SJSA1 (cell line): ENCODE measurements at places on chromosomes 5 and 9. TPM values are rescaled to one million over a fixed set of nuclear protein-coding genes. Genes with fewer than 3 reads are reported as not detected.

DNA sequence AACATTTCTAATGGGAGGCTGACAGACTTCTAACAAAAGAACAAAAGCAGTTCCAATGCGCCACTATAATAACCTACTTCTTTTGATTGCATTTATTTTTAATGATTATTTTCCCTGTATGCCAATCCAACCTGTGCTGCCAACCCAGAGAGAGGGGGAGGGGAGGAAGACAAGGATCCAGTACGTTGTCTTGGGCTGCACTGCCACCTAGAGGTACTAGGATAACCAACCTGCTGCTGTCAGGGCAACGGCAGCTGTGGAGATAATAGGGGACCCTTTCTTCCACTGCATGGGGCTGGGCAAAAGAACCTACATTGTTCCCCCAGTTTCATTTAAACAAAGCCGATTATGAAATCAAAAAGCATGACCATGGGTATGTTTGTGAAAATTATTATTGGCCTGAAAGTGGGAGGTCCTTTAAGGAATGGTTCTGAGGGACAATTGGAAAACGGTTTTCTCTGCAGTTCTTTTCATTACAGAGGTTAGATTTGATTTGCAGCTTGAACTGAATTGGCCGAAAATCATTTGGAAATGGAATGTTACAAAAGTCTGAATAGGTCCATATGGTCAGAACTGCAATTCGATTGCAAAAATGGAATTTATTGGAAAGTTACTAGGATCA, 101.3 kb downstream of the RASEF start:
- H3K36me3 ChIP-seq: no peaks in the 10 kb centered on the region

DNA sequence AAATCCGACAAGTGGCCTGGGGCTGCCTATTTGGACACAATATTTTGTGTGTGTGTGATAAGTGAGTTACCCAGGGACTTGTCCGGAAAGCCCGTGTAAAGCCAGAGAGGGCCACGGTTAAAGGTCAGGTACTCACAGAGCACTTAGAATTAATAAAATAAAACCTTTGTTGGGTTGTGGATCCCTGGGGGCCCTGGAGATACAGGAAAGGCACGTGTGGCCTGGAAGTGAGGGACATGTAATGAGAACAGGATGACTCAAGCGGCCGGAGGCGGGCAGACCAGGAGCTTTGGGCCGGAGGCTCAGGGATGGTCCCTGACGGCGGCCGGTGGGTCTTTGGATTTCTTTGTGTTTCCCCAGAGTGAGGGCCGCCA, 1.0 kb downstream of the DMRT2 start:
- no peak overlapping the region for H3K4me3 ChIP-seq
- H3K27me3 ChIP-seq: no peaks in the 10 kb centered on the region
- no peaks in the 10 kb centered on the region for H3K36me3 ChIP-seq
- no peaks in the 10 kb centered on the region for H3K4me1 ChIP-seq

NR3C1 gene
- 76.3 and 86.5 TPM in 2 replicates for total RNA-seq

DNA sequence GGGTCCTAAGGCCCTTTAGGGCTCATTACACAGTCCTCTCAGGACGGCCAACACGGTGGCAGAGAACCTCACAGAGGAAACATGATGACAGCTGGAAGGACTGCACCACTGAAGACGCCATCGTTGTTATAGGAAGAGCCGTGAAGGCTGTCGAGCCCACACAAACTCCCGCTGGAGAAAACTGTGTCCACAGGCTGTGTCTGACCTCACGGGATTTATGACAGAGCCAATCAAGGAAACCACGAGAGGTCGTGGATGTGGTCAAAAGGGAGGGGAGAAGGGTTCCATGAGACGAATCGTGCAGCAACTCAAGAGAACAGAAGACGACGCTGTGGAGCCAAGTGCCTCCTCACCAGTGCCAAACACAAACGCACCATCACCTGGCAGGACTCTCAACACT, 12.2 kb downstream of the QSOX2 start:
- no peak overlapping the region for H3K27ac ChIP-seq
- H3K36me3 ChIP-seq: no peaks in the 10 kb centered on the region
- no peak for DNase-seq
- H3K27me3 ChIP-seq: no peaks in the 10 kb centered on the region
- peaks cover 37% of the 10 kb centered on the region for H3K4me1 ChIP-seq
- H3K4me3 ChIP-seq: no peak overlapping the region

- H3K27ac ChIP-seq: no peak overlapping the region
- DNase-seq: no peak
- H3K4me1 ChIP-seq: no peaks in the 10 kb centered on the region
- H3K27me3 ChIP-seq: 0 out of 2 replicates have a peak, but pooled peaks cover 4% of the 10 kb centered on the region
- no peaks in the 10 kb centered on the region for H3K36me3 ChIP-seq
Observed at GRCh38 chr5:100858987-100859545, 44.0 kb downstream of the ST8SIA4 start.
